Activated CD4-positive, alpha-beta T cell treated with anti-CD3 and anti-CD28 coated beads, Interleukin-2, amount 50 U/mL, for 48 hours (primary cell): ENCODE measurements at places on chromosomes 6 and 20.
A peak's percentile ranks its signal among the peaks of the same experiment; 100 is the strongest.

GRCh38 chr6:109872968-109873545 is 105.1 kb upstream of the GPR6 start:
- no peak for DNase-seq

- no peak for DNase-seq
Observed at GRCh38 chr6:149683256-149683859, 34.5 kb downstream of the LATS1 start.

- DNase-seq, result no peak
Observed at GRCh38 chr6:15443119-15443830, 197.4 kb downstream of the JARID2 start.

DNA sequence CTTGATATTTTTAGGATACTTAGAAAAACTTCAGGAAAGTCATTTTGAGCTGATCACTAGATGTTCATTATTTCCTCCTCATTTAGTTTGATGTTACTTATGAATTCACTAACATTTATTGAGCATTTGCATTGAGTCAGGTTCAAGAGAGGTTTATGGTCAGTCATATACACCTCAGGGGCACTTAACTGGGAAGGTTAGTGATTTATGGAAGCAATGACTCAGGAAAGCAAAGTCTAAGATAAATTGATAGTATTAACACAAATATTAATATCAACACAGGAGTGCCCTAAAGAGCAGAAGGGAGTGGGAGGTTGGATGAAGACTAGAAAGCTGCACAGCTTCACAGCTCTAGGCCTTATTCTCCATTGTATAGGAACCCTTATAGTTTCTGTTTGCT is 177.0 kb upstream of the TNFAIP3 start:
- DNase-seq, result no peak

DNA sequence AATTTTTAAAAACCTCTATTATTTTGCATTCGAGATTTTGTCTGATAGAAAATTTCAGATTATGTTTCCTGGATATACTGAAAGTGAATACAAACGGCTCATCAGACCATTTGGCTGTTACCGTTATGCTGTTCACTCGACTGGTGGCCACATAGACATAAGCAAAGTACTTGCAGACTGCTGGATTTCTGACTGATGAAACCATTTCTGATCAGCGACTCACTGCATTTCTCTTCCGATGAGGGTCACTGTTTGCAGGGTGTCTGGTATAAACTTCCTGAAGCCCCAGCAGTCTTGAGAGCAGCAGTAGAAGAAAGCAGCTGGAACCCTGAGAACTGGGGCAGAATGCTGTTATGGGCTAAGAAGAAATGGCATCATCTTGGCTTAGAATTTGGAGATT is 17.7 kb downstream of the SNX9 start:
- DNase-seq, result no peak

DNA sequence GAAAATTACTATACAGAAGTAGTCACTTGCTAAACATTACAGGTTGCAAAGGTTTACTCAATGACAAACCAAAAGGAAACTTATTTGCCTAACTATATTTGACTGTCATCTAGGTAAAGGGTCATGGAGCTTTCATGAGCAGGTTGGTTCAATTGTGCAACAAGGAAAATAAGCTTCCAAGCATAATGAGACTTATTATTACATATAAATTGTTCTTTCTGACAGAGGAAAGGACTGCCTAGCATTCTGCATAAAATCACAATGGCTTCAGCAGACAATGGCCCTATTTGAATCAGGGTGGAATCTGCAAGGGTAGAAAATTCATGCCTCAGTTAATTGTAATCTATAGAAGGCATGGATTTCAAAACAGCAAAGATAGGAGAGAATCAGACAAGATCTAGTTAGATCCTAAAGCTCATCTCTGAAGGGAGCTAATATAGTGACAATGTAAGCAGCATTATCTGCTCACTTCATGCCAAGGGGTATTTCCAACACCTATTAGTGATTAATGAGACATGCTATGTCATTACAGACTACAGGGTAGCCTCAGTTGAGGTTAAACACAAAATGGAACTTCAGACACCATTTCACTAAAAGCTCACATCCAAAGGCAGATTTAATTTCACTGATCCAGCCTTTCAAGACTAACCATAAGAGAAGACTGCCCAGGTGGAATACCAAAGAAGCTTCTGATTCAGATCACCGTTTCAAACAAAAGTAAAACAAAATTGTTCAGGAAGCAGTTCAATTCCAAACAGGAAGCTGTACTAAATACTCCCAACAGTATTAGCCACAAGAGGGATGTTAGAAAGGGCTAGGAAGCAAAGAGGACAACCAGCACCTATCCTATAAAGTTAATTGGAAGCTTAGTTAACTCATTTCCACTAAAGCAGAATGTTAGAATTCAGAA is 8.5 kb downstream of the STAU1 start:
- DNase-seq, result no peak

DNA sequence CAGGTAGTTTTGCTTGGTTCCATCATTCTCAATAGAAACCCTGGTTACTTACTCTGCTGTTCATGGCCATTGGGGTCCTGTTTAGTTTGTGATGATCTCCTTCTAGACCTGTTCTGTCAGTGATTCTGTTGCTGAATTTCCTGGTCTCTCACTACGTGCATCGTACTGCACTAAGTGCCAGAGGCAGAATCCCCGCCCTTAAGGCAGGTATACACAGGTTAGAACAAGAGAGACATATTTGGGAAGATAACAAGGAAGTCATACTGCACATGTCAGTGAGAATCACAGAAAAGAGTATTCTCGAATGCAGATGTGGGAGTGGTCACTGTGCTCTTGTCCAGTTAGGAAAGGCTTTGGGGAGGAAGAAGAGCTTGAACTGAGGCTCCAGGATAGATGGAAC is 148.1 kb upstream of the MYLIP start:
- no peak for DNase-seq

DNA sequence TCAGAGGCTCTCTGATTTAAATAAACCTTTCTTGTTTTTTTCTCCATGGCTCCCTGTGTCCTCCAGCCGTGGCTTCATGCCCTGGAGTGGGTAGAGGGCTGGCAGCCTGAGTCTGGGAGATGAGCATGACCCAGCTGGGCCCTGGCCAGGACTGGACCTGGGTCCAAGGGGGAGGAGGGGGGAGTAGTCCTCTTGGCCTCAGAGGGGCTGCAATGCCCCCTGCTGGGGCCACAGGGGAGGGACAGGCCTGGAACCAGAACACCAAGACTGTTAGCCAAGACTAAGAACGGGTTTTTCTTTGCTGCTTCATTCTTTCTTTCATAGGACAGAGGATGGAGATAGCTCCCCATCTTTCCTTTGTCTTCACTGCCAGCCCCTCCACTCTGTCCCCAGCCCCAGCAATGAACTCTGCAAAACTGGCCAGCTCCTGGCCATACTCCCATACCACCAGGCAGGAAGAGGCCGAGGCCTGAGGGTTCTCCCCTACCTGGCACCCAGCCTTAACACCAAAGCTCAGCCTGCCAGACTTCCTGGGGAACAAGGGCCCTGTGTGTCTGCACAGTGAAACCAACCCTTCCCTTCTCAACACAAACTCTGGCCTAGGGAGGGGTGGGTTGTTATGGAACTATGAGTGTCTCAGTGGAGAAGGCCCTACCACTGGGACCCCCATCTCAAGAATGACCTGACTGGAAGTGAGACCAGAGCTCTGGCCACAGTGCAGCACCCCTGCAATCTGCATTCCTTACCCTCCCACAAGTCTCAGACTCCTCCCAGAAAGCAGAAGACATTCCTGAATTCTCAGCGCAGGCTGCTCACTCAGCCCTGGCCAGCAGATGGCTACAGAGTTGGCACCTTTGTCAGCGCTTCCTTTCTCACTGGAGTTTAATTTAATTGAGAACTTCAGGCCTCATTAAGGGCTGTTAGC is 11.0 kb downstream of the SLC29A1 start:
- DNase-seq, result no peak

- no peak for DNase-seq
Observed at GRCh38 chr6:159989492-159990480, 20.9 kb downstream of the IGF2R start.

GRCh38 chr6:82693094-82693493 is 329.5 kb downstream of the TPBG start:
- no peak for DNase-seq

DNA sequence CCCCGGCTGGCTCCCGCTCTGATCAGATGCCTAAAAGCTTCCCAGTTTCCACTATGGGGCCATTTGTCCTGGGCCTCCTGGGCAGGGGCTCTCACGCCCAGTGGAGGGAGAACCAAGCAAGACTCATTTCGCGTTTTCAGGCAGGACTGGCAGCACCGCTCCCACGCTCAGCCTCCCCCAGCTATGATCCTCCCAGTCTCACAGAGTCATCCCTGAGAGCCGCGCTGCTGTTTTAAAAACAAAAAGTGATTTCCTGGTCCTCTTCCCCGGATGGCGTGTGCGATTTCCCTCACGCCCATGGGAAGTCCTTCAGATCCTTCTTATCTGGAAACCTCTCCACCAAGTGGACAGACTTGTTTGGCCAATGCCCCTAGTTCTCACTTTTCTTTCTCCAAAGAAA is at the start of gene ADGRF5:
ADGRF5 (minus strand) TSS at position 208 of the 400 bp plus-strand sequence. CDS start 15,176 bp downstream, outside the sequence.
- no peak for DNase-seq

DNA sequence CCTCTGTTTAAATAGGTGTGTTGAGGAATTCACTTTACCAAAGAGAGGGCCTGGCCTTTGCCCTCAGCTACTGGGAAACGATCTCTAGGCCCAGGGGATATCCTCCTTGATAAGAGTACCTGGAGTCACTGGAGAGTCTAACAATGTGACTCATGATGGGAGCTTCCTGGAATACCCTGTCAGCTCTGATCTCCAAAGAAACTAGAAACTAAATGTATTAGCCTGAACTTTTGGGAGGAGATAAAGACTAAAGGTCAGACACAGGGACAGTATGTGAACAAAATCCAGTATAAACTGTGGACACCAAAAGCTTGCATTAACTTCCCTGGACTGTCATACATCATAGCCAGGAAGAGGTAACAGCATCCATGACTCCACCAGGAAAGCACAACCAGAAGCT is 148.5 kb downstream of the RNGTT start:
- no peak for DNase-seq

DNA sequence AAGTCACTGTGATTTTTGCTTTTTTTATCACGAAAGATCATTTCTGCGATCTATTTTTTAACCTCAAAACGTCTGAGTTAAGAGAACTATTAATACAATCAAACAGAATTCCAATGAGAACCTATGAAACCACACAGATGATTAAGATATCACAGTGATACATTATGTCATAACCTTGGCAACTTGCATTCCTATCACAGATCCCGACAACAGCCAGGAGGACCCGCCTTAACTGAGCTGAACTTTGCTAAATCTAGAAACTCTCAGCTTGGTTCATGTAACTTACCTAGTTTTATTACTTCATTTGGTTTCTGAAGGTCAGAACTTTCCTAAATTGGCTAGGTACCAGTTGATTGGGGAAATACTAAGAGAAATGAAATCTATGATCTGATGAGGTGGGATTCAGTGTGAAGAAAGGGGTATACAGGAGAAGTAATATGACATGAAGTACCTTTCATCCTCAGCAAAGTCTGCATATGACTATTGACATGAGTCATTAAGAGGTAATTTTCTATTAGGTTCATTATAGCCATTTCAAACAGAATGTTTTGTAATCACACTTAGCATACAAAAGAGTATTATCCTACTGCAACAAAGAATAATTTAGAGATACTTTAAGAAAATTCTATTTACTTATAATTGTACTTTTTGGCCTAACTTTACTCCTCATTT is 11.2 kb downstream of the LYRM4 start:
- no peak for DNase-seq

GRCh38 chr20:46816097-46816496 is 78.5 kb upstream of the EYA2 start:
- no peak for DNase-seq

- no peak for DNase-seq
Observed at GRCh38 chr6:94041945-94042709, 622.8 kb upstream of the EPHA7 start.

- DNase-seq, result peak; percentile 77
Observed at GRCh38 chr20:16574656-16575355, 1.6 kb upstream of the KIF16B start.

DNA sequence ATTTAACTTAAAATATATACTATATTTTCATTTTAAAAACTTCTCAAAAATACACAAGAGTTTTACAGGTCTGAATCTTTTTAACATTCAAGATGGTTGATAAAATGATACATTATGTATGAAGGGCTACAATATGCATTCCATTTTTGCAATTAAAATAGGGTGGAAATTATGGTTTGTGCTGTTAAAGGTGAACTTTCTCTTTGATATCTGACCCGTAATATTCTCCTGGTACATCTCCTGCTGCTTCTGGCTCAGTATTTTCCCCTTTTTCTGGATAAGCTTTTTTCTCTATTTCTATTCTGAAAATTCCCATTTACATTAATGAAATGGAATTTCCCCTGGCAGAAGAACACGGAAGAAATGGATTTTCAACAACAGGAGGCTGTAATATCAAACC is 27.4 kb upstream of the LCA5 start:
- DNase-seq, result no peak

DNA sequence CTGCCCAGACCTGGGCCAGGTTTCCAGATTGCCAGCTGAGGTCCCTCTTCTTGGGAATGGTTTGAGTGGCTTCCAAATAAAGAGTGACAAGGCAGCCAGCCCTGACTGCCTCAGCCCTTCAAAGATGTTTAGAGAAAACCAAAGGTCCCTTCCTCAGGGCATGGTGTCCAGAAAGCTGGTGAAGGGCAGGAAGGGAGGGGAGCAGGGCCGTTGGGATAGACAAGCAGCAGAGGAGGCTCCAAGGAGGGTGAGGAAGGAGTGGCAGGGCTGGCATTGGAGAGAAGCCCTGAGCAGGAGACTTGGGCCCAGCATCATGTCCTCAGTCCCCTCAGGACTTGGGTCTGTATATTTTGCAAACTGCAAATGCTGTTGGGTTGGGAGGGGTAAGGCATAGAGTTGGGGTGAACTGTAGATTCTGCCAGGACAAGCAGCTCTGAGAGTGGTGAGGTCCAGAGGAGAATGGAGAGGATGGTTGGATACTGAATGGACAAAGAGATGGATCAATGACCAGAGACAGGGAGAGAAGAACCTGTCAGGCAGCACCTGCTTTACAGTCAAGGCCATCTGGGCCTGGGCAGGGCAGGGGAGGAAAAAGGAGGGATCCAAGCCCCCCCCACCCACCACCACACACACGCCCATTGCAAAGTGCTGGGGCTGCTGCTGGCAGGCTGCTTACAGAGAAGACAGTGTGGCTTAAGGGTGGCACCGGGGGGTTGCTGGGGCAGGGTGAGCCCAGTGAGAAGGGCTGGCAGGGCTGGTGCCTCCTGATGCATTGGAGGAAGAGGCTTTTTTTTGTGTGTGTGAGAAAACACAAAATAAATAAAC is 5.5 kb upstream of the DSN1 start:
- no peak for DNase-seq

DNA sequence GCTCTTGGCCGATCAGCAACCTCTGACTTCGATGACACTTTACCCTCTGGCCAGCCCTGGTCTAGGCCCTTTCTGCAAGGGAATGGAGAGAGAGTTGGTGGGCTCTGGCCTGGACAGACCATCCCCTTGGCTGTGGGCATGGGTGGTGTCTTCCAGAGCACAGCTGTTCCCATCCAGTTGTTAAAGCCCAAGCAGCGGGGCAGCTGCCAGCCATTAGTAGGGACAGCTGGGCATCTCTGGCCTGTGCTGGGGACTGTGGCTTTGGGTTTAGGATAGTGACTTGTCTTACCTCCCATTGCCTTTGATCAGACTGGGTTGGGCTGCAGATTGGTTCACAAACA is 2.8 kb downstream of the CDC25B start:
- peak; percentile 24 for DNase-seq

- no peak for DNase-seq
Observed at GRCh38 chr6:169579407-169580111, 122.3 kb downstream of the WDR27 start.
